Urinary bladder (tissue), 4 donors: ENCODE measurements at places on chromosomes 1 and 21. TPM values are rescaled to one million over a fixed set of nuclear protein-coding genes. Genes with fewer than 3 reads are reported as not detected.

The SPAG17 gene
- total RNA-seq, result 4.2 TPM

The RPTN gene
- total RNA-seq, result not detected

The APCS gene
- not detected for total RNA-seq

The MXRA8 gene
- 62.7 TPM for total RNA-seq

The SAMD13 gene
- total RNA-seq, result 8.1 TPM

The SPRR2G gene
- not detected for total RNA-seq

The MPZ gene
- 27.1 TPM for total RNA-seq

The PGLYRP3 gene
- not detected for total RNA-seq

The HMCN1 gene
- total RNA-seq, result 36.9 TPM

The PRKAA2 gene
- 19.5 TPM for total RNA-seq

The DENND2C gene
- total RNA-seq, result 8.8 TPM

The OR2T35 gene
- not detected for total RNA-seq

The SLC45A1 gene
- total RNA-seq, result 1.6 TPM

The ADAMTSL4 gene
- 35.5 TPM for total RNA-seq

The SEMA4A gene
- 7.3 TPM for total RNA-seq

The FCRL4 gene
- total RNA-seq, result not detected

The POLR3C gene
- 25.6 TPM for total RNA-seq

The TMEM63A gene
- total RNA-seq, result 53.7 TPM

The OR2T8 gene
- not detected for total RNA-seq

The PRKCZ gene
- total RNA-seq, result 6.6 TPM
